Activated CD8-positive, alpha-beta T cell treated with anti-CD3 and anti-CD28 coated beads, Interleukin-2, amount 10 ng/mL, durations not matched to agents 7 days and 5 days (primary cell): ENCODE measurements at places on chromosomes 11 and 22. TPM values are rescaled to one million over a fixed set of nuclear protein-coding genes. Genes with fewer than 3 reads are reported as not detected.

- H3K27me3 ChIP-seq = peaks cover 41% of the 10 kb centered on the region
- no peaks in the 10 kb centered on the region for H3K36me3 ChIP-seq
- DNase-seq = no peak
- H3K4me3 ChIP-seq = no peak overlapping the region
- no peak overlapping the region for H3K27ac ChIP-seq
These were observed 20.6 kb downstream of the LRRC32 start for GRCh38 chr11:76649851-76650372.

- H3K27me3 ChIP-seq = peaks cover 22% of the 10 kb centered on the region
- H3K27ac ChIP-seq = no peak overlapping the region
- H3K4me3 ChIP-seq = no peak overlapping the region
- DNase-seq = no peak
- no peaks in the 10 kb centered on the region for H3K36me3 ChIP-seq
These were observed 6.1 kb downstream of the P2RY2 start for GRCh38 chr11:73223998-73224730.

DNA sequence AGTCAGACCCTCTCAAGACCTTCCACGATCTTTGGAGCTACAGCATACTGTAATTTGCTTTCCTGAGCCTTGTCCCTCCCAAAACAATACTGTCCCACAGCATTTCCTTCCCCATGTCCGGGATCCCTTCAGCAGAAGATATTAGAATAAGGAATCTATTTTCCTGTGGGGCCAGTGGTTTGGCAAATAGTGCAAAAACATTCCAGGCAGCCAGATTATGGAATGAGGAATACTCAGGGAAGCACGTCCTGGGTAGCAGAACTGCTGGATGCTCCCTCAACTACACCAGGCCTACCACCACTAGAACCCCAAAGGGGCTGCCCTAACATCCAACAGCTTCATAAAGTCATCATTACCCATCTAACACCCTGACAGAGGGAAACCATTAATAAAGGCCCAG, 61.5 kb downstream of the AAMDC start:
- H3K4me3 ChIP-seq = no peak overlapping the region
- no peak overlapping the region for H3K27ac ChIP-seq
- H3K4me1 ChIP-seq = peaks cover 23% of the 10 kb centered on the region
- H3K36me3 ChIP-seq = peaks cover 38% of the 10 kb centered on the region

- DNase-seq = no peak
- no peaks in the 10 kb centered on the region for H3K36me3 ChIP-seq
- no peak overlapping the region for H3K4me3 ChIP-seq
- H3K27ac ChIP-seq = no peak overlapping the region
- H3K4me1 ChIP-seq = no peaks in the 10 kb centered on the region
These were observed 57.7 kb downstream of the TEAD1 start for GRCh38 chr11:12731841-12732336.

Gene KDM4D
- 0.89 TPM for total RNA-seq

GRCh38 chr11:86699040-86699791, 26.8 kb upstream of the ME3 start:
- no peaks in the 10 kb centered on the region for H3K4me1 ChIP-seq
- no peak overlapping the region for H3K27ac ChIP-seq
- no peaks in the 10 kb centered on the region for H3K36me3 ChIP-seq
- no peak overlapping the region for H3K4me3 ChIP-seq

Gene SYT12
- not detected for total RNA-seq

DNA sequence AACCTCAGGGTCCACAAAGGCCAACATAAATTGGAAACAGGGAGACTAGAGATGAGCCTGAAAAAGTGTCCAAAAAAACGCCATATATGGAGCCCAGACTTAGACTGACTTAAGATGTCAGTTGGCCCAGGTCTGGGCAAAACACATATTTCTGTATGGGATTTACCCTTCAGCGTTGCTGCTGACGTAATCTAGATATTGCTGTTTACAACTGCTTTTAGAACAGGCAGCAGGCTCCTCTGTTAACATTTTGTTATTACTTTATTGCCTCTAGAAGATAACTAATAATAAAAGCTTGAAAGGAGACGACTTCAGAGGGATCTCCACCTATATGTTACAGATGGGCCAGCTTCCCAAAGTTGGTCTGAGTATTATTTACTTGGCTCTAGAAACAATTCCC, 8.7 kb downstream of the ME3 start:
- peaks cover 27% of the 10 kb centered on the region for H3K27me3 ChIP-seq
- H3K27ac ChIP-seq = no peak overlapping the region
- no peak overlapping the region for H3K4me3 ChIP-seq
- H3K4me1 ChIP-seq = no peaks in the 10 kb centered on the region

DNA sequence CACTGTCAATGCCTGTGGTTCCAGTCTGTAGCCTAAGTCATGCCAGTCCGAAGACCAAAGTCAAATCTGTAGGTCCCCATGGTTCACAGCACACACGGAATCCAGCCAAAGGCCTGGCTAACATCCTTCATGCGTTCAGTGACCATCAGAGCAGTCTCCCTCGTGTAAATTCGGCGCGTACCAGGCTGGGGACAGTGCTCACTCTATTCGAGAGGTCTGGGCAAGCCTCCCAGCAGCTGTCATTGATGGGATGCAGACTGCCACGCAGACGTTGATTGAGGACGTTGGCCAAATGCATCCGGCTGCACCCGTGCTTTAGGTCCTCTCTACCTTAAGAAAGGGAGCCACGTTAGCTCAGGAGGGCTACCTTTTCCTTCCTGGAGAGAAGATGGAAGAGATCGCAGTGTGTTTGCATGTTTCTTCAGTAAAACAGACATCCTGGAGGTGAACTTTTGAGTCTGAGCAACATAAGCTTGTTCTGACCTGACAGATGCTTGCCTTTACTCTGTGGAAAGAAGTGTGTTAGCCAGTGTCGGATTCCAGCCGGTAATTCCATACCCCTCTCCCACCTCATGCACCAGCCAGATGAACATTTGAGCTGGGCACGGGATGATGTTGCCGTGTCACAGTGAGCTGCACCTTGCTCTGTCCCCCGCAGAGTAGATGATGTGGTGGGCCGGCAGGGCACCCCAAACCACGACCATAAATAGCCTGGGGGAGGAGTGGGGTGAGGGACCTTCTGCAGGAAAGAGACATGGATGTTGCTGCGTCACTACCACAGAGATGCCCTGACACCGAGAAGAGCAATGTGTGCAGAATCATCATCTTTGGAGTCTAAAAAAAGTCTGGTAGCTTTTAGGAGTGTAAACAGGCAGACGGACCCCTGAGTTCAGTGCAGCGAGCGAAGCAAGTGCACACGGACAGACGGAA, 12.2 kb downstream of the CTTN start:
- no peaks in the 10 kb centered on the region for H3K36me3 ChIP-seq
- no peak for DNase-seq
- H3K4me3 ChIP-seq = no peak overlapping the region
- peaks cover 24% of the 10 kb centered on the region for H3K4me1 ChIP-seq
